ENCODE measurements at places on chromosomes 3 and 15. TPM values are rescaled to one million over a fixed set of nuclear protein-coding genes. Genes with fewer than 3 reads are reported as not detected.

The RCCD1 gene
- total RNA-seq = 13.2 TPM

The NTRK3 gene
- not detected for total RNA-seq

The KCTD6 gene
- total RNA-seq = 8.3 TPM

The C3orf20 gene
- total RNA-seq = not detected
